ENCODE measurements at places on chromosomes 1 and 21.

DNA sequence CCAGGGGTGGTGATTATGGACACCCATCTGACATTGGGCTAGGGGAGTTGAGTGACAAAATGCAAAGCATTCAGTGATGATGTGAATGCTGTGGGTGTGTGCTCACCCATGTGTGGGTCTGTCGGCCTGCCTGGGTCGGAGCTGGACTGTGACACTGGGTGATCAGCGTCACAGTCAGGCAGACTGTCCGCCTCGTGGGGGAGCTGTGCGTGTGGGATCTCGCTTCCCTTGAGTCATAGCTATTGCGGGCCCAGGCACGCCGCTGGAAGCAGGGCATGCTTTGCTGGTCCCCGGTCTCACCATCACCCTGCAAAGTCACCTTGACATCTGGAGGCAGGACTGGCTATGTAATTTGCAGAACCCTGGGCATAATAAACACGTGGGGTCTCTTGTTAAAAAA lies 156.9 kb upstream of the IGSF21 start:
- DNase-seq, result no peak

DNA sequence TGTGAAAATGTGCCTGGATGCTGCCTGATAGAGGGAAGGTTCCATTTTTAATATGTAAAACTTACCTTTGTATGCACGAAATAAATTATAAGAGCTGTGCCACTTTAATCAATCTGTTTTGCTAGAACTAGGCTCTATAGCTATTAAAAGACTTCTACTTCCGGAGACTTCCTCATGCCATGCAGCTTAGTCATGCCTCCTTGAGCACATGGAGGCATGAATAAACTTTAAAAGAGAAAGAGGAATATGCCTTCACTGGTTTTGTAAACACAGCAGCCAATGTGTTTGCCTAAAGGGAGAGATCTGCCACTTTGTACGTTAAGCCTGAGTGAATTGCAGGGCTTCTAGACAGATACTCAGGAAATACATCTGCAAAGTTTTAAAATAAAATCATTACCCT lies 604.6 kb downstream of the LRRIQ3 start:
- no peak for DNase-seq

DNA sequence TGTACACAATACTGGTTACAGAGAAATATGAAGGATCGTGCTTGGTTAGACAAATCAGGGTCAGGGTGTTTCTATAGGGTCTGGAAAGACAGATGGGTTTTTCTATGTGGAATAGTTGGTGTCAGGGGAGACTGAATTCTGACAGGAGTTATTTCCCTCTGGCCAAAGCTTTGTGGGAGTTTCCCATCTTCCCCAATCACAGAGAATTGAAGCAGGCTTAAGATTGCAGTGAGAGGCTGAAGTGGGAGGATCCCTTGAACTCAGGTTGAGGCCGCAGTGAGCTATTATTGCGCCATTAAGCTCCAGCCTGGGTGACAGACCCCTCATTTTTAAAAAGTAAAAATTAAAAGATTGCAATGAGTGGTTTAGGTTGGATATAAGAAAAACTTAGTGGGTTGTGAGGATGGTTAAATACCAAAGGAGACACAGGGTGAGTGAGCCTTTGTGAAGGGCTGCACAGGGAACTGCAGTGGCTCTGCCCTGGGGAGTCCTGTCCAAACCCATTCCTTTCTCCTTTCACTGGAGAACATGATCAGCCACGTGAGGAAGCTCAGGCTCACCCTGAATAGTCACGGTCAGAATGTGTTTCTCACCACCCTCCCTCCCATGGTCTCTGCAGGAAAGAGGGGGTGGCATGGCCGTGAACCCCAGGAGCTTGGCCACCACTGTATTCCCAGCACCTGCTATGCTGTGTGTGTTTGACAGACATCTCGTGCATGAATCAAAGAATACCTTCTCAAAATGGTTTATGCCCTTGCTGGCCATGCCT lies 101.2 kb downstream of the INTS7 start:
- DNase-seq, result no peak

DNA sequence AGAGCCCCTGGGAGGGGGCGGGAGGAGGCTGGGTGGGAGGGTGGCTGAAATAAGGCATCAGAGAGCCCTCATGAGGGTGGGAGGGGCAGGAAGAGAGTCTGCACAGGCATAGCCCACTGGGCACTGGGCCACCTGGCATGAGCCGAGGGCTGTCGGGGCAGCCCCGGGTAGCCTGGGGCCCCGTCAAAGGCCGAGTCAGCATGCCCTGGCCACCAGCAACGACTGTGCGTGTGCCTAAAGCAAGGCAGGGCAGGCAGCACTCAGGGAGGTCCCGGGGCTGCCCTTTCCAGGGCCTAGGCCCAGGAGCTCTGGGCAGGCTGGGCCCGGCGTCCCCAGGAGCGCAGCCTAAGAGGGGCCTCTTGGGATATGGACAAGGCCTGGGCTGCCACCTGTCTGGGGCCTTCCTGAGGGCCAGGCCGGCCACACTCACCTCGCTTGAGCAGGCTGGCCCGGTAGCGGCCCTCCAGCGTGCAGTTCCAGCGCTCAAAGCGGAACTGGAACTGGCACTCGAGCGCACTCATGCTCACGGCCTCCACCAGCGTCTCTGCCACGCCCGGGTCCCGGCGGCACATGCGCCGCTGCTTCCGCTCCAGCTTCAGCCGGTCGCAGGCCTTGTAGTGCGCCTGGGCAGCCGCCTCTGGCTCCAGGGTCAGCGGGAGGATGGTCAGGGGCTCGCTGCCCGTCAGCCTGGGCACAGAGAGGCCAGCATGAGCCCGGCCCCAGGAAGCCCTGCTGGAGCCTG lies 22.7 kb downstream of the WNT9A start:
- DNase-seq, result no peak

- DNase-seq, result no peak
Observed at GRCh38 chr21:27362249-27362648, 395.4 kb upstream of the ADAMTS5 start.

- DNase-seq, result no peak
Observed at GRCh38 chr1:17998889-17999288, 108.7 kb upstream of the IGSF21 start.

- no peak for DNase-seq
Observed at GRCh38 chr21:35361988-35362387, 312.9 kb upstream of the RUNX1 start.

GRCh38 chr1:57451516-57451915 lies 27.7 kb upstream of the DAB1 start:
- DNase-seq, result no peak

DNA sequence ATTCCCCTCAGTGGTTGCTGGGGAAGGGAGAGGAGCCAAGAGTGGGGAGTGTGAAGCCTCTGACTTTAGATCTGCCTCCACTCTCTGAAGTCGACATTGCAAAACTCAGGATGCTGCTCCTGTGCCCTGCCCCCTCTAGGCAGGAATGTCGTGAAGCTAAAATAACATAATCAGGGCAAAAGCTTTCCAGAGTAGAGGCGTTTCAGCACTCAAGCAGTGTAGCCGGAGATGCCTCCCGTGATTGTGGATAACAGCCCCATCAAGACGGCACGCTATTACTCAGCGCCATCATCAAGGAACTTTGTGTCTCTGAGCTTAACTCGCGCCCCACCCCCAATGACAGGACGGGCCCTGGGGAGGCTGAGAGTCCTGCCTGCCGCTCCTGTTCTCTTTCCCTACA lies 60.0 kb downstream of the FBXO2 start:
- DNase-seq, result no peak

DNA sequence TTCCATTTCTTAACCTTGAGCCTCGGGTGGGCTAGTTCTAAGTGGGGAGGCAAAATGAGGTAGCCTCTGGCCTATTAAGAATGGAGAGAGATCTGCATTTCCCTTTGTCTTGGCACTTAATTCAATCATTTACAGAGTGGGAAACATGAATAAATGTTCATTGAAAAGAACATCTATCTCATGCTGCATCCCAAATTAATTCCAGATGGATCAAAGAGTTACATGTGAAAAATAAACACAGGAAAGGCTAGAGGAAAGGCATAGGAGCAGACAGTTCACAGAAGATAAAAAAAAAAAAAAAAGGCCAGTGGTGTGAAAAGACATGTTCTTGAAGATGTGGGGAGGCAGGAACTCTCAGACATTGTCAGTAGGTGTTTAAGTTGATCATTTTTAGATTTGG lies 35.7 kb upstream of the EPS8L3 start:
- no peak for DNase-seq

GRCh38 chr1:110254604-110255391 lies 44.7 kb downstream of the KCNC4 start:
- no peak for DNase-seq

GRCh38 chr1:171422511-171422910 lies 62.8 kb upstream of the PRRC2C start:
- no peak for DNase-seq

DNA sequence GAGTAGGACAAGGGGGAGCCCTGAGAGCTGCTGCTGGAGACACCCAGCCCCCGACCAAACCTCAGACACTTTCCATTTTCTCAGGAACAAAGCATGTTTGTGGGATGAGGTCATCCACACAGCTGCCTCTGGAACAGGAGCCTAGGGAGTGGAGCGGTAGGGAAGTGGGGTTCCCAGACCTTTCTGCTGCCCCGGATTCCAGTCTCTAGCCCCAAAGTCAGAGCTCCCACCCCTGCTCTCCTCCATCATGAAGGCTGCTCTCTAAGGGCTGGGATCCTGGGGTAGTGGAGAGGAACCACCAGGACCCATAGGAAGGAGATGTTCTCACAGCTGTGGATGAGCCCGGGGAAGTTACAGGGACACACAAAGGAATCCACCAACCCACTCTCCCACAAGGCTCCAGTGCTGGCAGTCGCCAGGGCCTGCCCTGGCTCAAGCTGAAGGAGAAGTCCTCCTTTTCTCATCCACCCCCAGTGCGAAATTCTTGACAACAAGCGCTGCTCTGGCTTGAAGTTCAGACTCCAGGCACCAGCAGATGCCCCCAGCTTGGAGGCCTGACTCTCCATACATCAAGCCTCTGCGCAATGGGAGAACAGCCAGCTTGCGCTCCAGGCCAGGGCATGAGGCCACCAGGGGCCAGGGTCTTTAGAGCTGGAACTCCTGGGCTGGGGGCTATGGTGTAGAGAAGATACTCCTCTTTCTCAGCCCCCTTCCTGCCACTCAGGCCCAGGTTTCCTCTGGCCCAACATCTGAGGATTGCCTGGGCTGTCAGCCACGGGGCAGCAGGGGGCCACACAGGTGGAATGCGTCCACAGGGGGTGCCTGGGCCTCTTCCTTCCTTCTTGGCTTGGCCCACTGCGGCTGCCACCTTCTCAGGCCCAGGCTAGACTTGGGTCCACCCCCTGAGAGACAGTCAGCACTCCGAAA lies 4.5 kb downstream of the FHL3 start:
- no peak for DNase-seq

DNA sequence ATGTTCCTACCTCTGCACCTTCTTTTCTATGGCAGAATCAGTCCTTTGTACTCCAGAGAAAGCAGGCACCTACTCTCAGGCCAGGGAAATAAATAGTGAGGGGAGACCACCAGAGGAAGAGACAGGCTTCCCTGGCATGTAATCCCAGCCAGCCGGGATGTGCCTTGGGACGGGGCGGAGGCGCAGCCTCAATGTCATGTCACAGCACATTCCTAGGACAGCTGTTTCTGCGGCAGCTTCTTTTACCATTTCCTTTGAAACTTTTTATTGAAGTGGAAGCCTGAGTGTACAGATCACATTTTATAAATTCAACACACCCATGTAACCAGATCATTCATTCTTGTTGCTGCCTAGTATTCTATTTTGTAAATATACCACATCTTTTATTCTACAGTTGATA lies 67.9 kb upstream of the ZNF326 start:
- DNase-seq, result no peak

DNA sequence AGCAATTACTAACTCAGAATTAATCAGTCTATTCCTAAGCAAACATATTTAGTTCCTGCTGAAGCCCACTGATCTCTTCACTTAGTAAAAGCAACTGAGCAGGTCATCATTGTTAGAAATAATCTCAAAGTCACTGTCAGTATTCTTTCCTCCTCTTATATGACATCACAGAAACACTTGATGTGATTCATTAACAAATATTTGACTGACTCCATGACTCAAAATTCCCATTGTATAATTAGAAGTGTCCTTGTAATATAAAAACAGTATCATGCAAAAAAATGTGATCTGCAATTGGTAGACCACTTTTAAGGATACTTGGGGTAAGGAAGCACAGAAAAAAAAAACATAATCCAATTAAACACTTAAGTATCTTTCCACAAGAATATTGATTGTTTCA lies 194.4 kb downstream of the DPYD start:
- DNase-seq, result no peak

DNA sequence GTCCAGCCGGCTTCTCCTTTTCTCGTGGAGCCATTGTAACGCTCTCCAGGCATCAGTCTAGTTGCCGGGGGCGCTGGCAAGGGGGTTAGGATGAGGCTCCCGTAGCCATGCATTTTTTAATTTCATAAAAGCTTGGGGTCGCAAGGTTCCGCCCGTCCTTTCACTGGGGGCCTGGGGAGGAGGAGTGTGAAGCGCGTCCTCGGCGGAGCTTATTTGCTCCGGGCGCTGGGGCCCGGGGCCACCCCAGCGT lies 1.6 kb downstream of the ADGRL2 start:
- DNase-seq, result no peak

DNA sequence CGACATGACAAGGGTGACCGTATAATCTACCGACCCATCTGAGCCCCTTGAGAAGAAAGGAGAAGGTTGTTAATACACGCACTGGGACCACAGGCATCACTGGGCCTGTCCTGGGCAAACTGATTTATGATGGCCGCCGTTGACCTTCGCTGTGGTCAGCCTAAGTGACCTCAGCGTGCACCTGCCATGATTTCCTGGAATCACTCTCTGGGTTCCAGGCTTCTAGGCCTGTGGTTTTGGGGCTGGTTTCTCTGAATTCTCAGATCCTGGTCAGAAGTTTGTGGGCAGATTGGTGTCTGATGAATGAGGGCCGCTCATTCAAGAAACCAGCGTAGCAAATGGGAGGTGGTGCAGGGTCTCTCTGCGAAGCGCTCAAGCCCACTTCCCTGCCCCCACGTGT lies 64.0 kb downstream of the SIK1 start:
- no peak for DNase-seq

GRCh38 chr1:204940591-204940990 lies 69.9 kb downstream of the NFASC start:
- no peak for DNase-seq

DNA sequence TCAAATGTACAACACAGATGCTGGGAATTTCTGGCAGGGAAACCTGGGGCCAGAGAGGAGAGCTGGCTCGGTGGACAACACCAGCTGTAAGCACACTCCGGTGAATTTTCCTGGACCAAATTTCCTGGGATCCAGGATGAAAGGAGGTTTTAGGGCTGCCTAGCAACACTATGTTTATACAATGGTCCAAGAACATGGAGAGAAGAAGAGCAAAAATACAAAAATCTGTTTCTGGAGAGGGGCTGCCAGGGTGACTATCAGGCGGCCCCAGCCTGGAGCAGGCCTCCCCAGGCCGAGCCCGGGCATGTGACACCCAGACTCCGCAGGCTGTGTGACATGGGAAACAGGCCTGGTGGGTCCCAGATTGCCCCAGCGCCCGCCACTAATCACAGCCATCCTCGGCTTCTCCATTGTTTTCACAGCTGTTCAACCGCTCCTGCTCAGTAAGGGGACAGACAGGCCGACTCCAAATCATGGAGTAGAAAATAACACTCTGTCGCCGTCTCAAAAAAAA lies 336.0 kb upstream of the NFIA start:
- DNase-seq, result no peak

Measured in activated T-cell treated with anti-CD3 and anti-CD28 coated beads for 4 hours (primary cell).